H1 (cell line): ENCODE measurements at places on chromosomes 16 and 17. TPM values are rescaled to one million over a fixed set of nuclear protein-coding genes. Genes with fewer than 3 reads are reported as not detected.

DNA sequence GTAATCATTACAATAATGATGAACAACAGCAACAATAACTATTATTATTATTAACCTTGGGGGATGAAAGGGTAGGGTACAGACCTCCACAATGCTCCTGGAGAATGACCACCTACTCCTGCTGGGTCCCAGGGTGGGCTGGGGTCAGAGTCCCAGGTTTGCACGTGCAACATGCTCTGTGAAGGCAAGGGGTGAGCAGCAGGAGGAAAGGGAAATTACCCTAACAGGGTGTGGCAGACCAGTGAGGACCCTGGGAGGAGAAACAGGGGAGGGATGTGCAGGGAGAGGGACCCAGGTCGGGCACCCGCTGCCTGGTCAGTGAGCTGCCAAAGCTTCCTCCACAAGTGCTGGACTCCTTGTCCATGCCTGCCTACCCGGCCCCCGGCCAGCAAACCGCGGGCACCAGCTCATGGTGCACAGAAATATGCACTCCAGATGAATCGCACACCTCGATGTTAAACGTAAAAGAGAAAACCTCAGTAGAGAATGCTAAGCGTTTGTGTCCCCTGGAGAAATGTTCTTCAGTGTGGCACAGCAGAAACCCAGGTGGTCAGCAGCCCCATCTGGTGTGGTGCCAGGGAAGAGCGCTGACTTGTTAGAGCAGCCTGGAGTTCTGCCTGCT, 767.1 kb downstream of the KCNJ18 start:
- no peak for DNase-seq

- DNase-seq, result no peak
These were observed 14.4 kb downstream of the SYCE1L start for GRCh38 chr16:77213542-77214106.

- no peak for DNase-seq
These were observed 1.1 kb downstream of the GJC1 start for GRCh38 chr17:44828919-44829522.

GRCh38 chr16:9311303-9311954, 220.0 kb downstream of the HAPSTR1 start:
- DNase-seq, result peak; percentile 39

DNA sequence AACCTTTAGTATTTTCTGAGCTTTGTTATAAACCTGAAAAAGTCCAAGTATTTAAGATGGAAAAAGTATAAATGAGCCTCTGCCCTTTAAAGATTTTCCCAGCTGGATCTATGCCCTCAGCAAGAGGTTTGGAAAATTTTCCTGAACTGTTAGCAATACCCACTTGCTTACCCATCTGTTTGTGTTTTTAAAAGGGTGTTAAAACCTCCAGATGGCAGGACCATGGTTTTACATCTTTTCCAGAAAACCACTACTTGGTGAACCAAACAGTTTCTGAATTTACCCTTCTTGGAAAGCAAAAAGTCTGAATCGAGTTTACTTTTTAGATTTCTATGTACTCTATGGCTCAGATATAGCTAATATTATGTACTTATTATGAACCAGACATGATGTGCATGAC, 719 bp downstream of the PMFBP1 start:
- DNase-seq, result no peak

DNA sequence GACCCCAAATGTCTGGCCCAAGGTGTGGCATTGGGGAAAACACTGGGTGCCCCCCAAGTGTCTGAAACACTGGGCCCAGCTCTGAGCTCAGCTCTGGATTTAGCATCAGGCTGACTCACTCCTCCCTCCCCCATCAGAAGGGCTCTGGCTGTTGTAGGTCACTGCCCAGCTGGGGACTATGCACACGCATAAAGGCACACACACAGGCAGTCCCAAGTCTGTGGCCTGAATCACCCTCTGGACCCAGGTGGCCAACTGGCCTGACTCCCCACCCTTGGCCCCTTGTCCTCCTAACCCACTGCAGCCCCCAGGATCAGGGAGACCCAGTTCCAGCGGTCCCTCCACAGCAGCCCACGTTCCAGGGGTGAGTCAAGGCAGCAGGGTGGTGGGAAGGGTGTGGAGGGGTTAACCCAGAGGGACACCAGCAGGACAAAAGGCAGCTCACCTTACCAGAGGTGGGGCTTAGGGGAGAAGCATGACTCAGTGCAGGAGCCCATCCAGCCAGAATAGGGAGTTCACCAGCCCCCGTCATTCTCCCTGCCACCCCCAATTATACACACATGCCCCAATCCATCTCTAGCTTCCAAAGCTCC, 47.0 kb downstream of the MYO18A start:
- no peak for DNase-seq

DNA sequence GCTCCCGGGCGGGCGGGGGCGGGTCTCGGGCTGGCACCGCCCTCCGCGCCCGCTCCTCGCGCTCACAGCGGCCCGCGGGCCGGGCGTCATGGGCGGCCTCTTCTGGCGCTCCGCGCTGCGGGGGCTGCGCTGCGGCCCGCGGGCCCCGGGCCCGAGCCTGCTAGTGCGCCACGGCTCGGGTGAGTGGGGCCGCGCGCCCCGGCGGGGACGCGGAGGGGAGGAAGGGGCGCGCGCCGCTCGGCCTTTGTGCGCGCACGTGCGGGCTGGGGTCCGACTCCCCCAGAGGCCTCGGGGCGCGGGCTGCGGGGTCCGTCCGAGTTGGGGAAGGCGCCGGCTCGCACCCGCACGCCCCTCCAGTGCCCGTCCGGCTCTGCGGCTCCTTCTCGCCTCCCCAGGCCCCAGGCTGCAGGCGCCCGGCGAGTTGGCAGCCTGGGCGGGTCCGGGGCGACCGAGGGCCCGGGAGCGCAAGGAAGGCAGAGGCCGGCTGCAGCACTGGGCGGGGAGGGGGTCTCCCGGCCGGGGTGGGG, at the start of gene NME4:
TSS of gene NME4 (plus strand) at position 65 of the 527 bp plus-strand sequence. CDS start at position 89, 24 bp downstream.
- DNase-seq, result peak; percentile 73

LAT gene
- 2.7 and 3.0 TPM in 2 replicates for total RNA-seq

- DNase-seq, result no peak
These were observed 1537.1 kb upstream of the GOT2 start for GRCh38 chr16:60271025-60271771.

TMEM235 gene
- 0.15 TPM in 1 of 2 replicates, not detected in the other for total RNA-seq

SLC13A5 gene
- total RNA-seq, result 1.8 and 2.6 TPM in 2 replicates

GRCh38 chr16:85221771-85222154, 109.5 kb upstream of the CIBAR2 start:
- DNase-seq, result no peak

GRCh38 chr17:17419631-17420030, 57.2 kb upstream of the MED9 start:
- no peak for DNase-seq

GRCh38 chr17:11340803-11341202, 99.8 kb downstream of the SHISA6 start:
- no peak for DNase-seq

GRCh38 chr17:2402544-2402943, 1.7 kb upstream of the MNT start:
- no peak for DNase-seq

DNA sequence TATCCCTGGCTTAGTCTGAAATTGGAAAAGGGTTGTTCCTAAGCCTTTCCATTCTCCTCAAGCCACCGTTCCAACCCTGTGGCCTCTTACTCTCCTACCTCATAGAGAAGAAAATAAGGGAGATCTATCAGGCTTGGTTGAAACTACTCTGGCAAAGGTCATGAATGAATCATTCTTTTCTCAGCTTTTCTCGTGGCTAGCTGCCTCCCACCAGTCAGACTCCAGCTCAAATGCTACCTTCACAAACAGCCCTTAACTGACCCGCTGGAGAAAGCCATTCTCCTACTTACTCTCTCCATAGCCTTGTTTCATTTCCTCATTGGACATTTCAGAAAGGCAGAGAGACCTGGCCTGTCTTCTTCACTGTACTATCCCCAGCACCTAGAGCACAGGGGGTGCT, 8.9 kb downstream of the MYH10 start:
- no peak for DNase-seq

DNA sequence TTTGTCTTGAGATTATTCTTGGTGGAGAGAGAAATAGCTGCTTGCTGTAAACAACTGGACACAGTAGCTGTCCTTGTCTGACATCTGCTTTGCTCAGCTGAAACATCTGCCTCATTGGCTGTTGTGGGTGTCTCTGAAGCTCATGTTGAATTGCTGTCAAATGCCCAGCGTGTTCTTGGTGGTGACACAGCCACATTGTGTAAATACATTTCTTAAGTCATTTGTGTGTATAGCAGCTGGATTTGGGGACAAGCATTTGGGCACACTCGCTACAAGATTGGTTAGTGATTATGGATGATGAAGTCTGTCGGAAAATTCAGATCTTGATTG, 5.3 kb downstream of the FAM234A start:
- DNase-seq, result no peak

DNA sequence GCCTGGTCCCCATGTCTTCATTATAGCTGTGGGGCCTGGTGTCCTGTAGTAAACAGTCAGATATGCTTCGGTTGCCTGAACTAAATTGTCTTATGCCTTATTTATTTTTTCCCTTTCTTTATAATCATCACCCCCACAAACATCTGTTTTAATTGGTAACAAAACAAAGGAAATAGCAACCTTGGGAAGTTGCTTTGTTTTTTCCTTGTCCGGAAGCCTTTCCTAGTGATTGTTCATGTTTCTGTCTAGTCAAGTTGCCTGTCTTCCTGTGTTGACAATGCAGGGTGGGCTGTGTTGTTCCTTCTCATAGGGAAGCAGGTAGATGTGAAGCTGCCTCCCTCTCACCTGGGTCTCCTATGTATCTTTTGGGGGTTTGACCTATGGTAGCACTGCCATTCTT, 16.7 kb downstream of the PGS1 start:
- DNase-seq, result no peak

- no peak for DNase-seq
These were observed 10.6 kb upstream of the SMG1 start for GRCh38 chr16:18936727-18937340.

HS3ST3A1 gene
- 5.4 and 6.6 TPM in 2 replicates for total RNA-seq

- DNase-seq, result no peak
These were observed 130.9 kb downstream of the STX8 start for GRCh38 chr17:9444687-9445086.

CD300H gene
- not detected in 2 replicates for total RNA-seq

DNA sequence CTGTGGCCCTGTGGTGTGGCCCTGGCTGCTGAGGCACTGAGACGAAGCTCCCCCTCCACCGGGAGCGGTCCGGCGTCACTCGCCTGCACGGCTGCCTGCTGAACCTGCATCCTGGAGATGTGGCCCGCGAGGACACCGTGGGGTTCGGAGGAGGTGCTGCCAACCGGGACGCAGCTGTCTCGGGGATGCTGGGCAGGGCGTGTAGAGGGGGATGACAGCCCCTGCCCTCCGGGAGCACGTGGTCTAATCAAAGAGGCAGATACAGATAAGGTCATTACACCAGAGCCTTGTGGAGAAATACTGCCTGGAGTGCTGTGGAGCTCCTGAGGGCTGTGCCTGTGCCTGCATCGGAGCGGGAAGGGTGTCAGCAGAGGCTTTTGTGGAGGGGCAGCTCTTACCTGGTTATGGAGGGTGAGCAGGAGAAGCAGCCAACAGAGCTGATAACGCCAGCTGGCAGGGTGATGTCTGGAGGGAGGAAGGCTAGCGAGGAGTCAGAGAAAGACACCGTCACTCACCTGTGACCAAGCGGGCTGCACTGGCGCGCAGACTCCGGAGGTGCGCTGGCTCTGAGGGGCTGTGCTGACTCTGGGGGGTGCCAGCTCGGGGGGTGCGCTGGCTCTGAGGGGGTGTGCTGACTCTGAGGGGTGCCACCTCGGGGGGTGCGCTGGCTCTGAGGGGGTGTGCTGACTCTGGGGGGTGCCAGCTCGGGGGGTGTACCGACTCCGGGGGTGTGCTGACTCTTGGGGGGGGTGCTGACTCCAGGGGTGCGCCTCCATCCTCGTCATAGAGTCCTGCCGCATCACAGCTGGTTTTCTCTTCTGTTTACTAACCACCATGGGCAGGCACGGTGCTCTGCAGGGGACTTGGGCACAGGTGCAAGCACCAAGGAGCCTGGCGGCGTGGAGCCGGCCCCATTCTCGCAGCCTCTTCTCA, 104.7 kb upstream of the CHMP6 start:
- no peak for DNase-seq

DNA sequence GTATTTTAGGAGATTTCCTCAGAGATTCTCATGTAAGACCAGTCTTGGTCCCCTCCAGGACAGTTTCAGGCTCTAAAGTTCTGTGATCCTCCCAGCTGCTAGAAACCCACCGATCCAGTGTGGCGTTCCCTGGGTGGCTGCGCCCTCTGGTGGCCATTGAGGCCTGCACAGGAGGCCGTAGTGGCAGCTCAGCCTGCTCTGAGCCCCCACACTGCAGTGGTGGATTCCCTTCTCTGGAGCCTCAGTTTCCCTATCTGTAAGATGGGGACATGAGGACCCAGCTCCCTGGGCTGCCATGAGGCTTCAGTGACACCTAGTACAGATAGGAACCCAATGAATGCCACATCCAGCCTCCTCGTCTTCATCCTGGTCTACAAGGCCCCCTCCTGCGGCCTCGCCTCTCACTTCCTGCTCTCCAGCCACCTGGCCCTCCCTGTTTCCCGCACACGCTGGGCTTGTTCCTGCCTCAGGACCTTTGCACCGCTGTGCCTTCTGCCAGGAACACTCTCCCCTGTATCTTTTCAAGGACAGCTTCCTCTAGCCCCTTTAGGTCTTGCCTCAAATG, 16.5 kb downstream of the CCDC102A start:
- DNase-seq, result no peak

DNA sequence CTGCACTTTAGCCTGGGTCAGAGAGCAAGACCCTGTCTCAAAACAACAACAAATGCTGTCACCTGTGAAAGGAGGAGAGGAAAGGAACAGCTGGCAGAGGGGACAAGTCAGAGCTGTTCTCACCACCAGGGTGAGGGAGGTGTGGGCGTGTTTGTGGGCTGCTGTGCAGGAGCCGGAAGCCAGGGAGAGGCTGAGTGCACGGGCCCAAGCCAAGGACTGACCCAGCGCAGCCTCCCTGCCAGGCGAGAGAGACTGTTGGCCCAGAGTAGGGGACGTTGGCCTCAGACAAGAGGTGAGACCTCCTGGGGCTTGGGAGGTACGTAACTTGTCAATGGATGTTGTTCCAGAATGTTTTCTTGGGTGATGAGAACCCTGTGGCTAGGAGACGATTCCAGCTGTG, 10.7 kb downstream of the SPNS2 start:
- no peak for DNase-seq

SHBG gene
- 0.69 and 1.2 TPM in 2 replicates for total RNA-seq

- DNase-seq, result peak; percentile 88
These were observed 9.2 kb upstream of the CD300A start for GRCh38 chr17:74457146-74457819.

SLC13A2 gene
- total RNA-seq, result not detected in 2 replicates

- DNase-seq, result no peak
These were observed 5.9 kb downstream of the CCDC154 start for GRCh38 chr16:1438229-1439057.
